NCI-H345 (cell line): ENCODE measurements at places on chromosomes 4 and X.

- DNase-seq, result peak; percentile 52
Observed at GRCh38 chrX:154458116-154458953, at the start of gene PLXNA3. Gene PLXNA3, plus strand, starts transcription at chrX:154458281. Its CDS starts 1,903 bp downstream, at chrX:154460184.

GRCh38 chr4:52192721-52193135, 141.6 kb downstream of the SPATA18 start:
- no peak for DNase-seq

GRCh38 chr4:3294401-3295241, 1.8 kb downstream of the RGS12 start:
- no peak for DNase-seq

GRCh38 chr4:174215961-174216680, 67.3 kb downstream of the FBXO8 start:
- DNase-seq, result no peak

- peak; percentile 47 for DNase-seq
Observed at GRCh38 chr4:72568959-72569718, at the start of gene ADAMTS3. Gene ADAMTS3, minus strand, starts transcription at chr4:72569221. Its CDS starts 459 bp downstream, at chr4:72568762.

- no peak for DNase-seq
Observed at GRCh38 chr4:88819818-88820697, 122.4 kb upstream of the NAP1L5 start.

DNA sequence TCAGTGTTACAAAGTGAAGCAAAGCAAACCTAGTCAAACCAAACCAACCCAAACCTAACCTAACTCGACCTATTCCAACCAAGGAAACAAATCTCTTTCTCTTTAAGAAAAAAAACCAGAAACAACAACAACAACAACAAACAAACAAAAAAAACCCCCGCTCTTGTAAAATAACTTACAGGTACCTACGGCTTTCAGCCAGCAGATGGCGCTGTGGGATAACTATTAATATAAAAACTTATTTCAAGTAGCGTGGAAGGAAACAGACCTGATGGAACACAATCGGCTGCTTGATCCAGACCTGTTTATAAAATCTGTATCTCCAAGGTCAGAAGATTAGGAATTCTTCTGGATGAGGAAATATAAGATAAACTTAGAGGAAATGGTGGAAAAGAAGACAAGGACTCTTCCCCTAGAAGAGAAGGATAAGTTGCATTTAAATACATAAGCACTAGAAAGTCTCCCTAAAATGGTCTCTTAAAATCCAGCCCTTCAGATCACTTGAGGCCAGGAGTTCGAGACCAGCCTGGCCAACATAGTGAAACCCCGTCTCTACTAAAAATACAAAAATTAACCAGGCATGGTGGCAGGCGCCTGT, 34.4 kb upstream of the CDKL5 start:
- DNase-seq, result peak; percentile 72

- peak; percentile 6 for DNase-seq
Observed at GRCh38 chr4:15653864-15654592, 1.1 kb downstream of the FBXL5 start.

GRCh38 chr4:13159041-13159620, 325.0 kb downstream of the RAB28 start:
- peak; percentile 2 for DNase-seq

DNA sequence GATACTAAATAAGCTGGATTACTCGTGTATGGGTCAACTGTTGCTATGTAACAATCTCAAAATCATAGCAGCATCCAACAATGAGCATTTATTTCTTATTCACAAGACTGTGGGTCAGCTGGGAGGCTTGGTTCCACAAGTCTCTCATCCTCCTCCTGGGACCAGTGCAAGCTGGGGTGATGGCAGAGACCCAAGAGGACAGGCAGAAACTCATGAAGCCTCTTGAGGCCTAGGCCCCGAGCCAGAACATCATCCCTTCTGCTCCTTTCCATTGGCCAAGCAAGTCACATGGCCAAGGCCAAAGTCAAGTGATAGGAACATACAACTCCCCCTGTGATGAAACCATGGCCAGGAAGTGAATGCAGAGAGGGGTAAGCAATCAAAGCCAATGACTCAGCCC, 422.1 kb downstream of the BCOR start:
- no peak for DNase-seq
